WERI-Rb-1 (cell line): ENCODE measurements at places on chromosomes 16 and 17.

DNA sequence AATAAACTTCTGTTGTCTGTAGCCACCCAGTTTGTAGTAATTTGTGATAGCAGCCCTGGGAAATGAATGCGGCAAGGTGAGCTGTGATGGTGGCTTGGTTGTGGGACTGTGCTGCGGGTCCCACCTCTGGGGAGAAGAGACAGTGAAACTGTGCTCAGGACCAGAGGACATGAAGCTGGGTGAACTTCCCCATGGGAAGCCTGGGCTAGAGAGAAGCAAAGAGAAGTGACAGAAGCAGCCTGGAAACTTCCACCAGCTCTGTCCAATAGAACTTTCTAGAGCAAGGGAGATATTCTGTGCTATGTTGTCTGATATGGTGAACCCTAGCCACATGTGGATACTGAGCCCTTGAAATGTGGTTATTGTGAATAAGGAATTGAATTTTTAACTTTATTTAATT is 51.5 kb upstream of the EMP2 start:
- no peak for DNase-seq

DNA sequence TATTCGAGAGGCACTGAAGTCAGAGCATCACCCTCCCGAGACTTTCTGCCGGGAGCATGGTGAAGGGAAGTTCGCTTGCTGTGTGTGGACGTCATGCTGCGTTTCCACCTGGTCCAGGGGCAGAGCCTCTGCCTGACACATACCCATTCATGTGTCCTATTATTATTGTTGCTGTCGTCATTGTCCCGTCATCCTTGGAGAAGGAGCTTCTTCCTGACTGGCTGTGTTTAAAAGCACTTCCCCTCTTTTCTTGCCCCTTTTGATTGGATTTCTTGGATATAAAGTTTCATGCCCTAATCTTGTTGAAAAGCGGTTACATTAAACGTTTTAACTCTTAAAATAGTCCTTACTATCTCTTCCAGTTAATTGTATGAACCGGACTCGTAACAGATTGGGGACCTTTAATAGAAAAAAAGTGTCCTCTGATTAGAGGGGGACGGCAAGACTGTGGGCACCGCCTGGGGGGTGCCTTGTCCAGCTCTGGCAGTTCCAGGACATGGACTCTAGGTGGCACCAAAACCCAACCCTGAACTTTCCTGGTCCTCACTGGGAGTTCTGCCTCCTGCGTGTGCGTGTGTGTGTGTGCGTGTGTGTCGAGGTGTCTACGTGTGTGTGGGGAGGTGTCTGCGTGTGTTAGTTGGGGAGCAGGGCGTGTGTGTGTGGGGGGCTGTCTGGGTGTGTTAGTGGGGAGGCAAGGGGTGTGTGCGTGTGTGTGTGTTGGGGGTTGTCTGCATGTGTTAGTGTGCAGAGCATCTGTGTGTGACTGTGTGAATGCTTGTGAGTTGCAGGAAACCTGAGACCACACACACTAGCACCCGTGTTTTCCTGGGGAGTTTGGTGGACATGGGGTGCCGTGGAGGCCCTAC is 133.3 kb upstream of the CIBAR2 start:
- DNase-seq, result peak; percentile 44

DNA sequence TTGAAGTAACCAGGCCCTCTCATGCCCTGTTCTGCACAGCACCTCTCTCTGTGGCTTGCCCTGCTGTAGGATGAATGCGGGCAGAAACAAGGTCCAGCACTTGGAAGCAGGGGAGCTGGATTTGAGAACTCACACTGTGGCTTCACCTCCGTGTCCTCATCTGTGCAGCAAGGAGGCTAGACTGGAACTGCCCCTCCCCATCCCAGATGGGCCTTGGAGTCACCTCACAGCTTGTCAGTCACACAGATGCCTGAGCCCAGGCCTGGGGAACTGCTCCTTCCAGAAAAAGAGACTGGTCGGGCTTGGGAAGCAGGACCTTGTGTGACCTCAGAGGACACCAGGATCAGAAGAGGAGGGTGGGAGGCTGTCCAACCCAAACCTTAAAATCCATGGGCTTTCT is 180.8 kb downstream of the CCT6B start:
- no peak for DNase-seq

DNA sequence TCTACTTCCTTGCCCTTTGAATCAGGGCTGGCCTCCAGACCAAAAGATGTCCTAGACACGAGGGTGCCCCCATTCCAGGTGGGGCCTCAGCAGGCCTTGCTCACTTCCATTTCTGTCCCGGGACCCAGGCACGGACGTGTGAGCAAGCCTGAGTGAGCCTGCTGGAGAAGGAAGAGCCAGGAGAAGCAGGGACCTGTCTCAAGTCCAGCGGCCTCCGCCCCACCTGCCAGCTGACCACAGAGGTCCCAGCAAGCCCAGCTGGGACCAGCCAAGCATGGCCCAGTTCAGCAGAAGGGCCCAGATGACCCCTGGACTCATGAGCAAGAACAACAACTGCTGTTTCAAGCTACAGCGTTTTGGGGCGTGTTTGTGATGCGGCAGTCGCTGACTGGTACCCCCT is 24.7 kb downstream of the RBFOX3 start:
- no peak for DNase-seq

DNA sequence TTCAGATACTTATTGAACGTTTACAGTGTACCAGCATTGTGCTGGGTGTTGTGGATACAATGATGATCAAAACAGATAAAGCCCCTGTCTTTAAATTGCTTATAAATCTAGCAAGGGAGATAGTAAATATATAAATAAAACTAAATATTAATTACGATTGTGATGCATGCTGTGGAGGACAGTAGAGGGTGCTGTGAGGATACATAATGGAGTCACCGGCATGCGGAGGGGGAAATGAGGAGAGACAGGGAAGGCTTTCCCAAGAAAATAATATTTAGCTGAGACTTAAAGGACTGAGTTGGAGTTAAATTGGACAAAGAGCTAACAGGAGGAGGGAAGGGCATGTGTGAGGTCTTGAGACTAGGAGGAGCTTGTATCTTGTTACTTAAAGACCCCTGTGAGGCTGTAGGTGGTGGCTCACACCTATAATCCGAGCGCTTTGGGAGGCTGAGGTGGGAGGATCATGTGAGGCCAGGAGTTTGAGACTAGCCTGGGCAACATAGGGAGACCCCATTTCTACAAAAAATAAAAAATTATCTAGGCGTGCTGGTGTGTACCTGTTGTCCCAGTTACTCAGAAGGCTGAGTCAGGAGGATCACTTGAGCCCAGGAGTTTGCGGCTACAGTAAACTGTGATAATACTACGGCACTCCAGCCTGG is 2.4 kb downstream of the DHRS7B start:
- peak; percentile 36 for DNase-seq

DNA sequence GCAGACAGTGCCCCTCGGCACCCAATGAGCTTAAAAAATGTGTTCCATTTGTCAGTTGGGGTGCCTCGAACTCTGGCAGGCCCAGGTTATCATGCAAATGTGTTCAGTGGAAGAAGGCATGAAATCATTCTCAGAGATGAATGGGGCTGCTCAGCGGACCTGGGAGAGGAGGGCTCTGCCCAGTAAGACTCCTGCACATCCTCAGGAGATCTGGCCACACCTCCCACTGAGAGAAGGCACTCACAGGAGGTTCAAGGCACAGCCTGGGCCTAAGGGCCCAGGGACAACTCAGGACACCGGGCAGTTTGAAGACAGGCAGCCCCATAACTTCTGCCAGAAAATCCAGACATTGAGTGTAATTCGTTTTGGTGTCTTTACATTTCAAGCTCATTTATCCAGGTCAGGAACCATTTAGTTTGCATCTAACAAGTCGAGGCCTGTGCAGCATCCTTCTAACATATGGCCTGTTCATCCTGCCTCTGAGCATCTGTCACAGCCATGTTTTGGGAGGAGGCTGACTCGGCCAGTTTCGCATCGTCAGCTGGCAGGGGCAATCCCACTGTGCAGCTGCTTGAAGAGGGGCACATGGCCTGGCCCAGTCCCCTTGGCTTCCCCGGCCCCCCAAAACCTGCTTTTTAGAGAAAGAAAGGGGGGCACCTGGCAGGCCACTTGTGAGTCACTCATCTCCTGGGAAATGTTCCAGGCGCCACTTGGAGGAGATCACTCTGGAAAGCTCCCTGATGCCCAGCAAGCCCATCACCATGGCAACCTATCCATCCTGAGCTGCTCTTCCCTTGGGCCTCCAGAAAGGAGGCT is 31.2 kb upstream of the BCAR1 start:
- peak; percentile 55 for DNase-seq

DNA sequence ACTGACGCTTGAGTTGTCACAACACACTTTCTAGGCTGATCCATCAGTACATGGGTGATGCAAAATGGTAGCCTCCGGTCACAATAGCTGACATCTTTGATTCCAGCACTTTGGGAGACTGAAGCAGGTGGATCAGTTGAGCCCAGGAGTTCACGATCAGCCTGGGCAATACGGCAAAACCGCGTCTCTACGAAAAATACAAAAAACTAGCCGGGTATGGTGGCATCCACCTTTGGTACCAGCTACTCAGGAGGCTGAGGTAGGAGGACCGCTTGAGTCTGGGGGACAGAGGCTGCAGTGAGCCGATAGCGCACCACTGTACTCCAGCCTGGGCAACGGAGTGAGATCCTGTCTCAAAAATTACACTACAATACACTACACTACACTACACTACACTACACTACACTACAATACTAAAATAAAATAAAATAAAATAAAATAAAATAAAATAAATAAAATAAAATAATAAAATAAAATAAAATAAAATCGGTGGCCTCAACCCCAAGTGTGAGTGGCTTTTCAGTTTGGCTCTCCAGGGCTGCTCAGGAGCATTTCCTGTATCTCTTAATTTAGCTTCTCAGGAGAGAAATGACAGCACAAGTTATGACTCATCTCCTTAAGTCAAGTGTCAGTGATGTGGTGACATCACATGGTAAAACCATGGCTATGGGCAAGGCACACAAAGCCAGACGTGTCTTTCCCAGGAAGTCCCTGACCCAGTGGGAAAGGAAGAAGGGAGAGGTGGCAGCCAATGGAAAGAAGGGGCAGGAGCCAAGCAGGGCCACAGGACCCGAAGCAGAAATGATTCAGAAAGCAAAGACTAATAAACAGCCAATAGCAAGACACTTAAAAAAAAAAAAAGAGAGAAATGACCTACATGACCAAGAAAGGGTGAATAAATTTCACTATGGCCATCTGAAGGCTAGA is 75.3 kb upstream of the TBC1D3K start:
- no peak for DNase-seq

- no peak for DNase-seq
Measured at GRCh38 chr16:6891496-6891895, 441.1 kb upstream of the RBFOX1 start.

- no peak for DNase-seq
Measured at GRCh38 chr17:51491416-51491815, 231.1 kb downstream of the UTP18 start.

- no peak for DNase-seq
Measured at GRCh38 chr16:27756206-27756970, 206.4 kb downstream of the KATNIP start.

- no peak for DNase-seq
Measured at GRCh38 chr17:917941-918740, 61.4 kb downstream of the NXN start.

- no peak for DNase-seq
Measured at GRCh38 chr16:71214746-71215381, 15.7 kb downstream of the HYDIN start.

- DNase-seq, result no peak
Measured at GRCh38 chr16:28473714-28474265, 1.7 kb upstream of the NPIPB7 start.

GRCh38 chr16:75614066-75614897 is 8.8 kb downstream of the ADAT1 start:
- DNase-seq, result no peak

- no peak for DNase-seq
Measured at GRCh38 chr17:62824290-62825131, 16.4 kb upstream of the MARCHF10 start.

DNA sequence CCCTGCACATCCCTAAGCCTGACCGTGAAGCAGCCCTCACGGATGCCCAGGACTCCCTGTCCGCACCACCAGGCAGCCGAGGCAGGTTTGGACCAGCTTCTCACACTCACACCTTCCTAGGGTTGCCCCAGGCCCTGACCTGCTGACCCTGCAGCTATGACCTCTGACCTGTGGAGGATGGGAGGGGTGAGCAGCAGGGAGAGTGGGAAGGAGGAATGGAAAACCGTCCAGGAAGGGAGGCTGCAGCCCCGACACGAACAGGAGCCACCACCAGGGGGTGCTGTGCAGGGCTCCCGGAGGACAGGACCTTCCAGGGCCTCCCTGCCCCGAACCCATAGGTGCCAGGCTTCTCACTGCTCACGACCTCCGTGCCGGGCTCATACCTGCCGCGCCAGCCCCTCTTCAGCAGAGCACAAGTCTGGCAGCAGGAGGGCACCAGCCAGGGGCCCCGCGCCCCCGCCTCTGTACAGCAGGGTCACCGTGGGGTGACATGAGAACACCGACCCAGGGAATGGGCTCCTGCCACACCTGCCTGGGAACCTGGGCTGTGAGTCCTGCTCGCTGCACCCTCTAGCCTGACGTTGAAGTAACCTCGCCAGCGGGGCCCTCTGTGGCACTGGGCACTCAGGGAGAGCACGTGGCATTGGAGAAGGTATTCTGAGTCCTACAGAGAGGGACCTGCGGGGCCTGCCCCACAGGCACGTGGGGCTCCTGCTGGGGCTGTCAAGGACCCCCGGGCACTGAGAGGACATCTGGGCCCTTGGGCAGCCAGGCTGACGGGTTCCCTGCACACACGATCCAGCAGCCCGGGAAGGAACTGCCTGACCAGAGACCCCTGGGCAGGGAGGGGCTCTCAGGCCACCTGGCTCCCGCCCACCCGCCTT is 37.6 kb downstream of the CTU2 start:
- peak; percentile 59 for DNase-seq

DNA sequence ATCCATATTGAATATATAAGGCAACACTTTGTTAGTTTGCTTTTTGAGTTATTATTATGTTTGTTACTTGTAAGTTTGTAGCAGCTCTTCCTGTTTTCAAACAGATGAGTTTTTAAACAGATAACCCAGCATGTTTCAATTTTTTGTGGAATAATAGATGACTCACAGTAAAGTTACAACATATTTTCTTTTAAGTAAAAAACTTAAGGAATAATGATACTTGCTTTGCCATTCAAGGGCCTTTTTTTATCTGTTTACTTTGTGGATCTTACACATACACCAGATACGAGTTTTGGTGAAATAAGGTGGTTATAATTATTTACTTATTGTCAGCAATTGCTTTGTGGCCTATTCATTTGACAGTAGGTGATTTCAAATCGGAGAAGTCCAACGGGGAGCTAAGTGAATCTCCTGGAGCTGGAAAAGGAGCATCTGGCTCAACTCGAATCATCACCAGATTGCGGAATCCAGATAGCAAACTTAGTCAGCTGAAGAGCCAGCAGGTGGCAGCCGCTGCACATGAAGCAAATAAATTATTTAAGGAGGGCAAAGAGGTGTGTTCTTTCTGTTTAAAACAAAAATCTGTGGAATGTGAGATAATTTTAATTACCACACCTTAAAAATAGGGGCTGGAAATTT is 66.3 kb downstream of the BPTF start:
- DNase-seq, result peak; percentile 50

- no peak for DNase-seq
Measured at GRCh38 chr17:27354051-27354490, 60.2 kb downstream of the WSB1 start.

DNA sequence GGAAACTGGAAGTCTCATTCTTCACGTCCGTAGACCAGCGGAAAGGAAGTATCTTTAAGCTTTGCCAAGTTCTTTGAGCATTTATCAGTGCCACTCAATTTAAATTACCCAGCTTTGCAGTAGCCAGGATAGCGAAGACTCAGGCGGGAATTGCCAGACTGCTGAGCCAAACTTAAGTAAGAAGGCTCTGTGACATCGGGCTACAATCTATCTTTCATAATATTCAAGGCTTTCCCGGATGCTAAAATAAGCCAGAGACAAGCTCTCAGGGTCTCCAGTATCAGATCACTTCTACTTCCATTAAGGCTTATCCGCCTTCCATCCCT is 436 bp upstream of the BRIP1 start:
- no peak for DNase-seq

- DNase-seq, result no peak
Measured at GRCh38 chr16:62022688-62023087, 13.6 kb downstream of the CDH8 start.
